CD8-positive, alpha-beta T cell (primary cell): ENCODE measurements at places on chromosomes 3 and 15.

GRCh38 chr3:54772051-54772450, 155.8 kb downstream of the LRTM1 start:
- no peak for DNase-seq

DNA sequence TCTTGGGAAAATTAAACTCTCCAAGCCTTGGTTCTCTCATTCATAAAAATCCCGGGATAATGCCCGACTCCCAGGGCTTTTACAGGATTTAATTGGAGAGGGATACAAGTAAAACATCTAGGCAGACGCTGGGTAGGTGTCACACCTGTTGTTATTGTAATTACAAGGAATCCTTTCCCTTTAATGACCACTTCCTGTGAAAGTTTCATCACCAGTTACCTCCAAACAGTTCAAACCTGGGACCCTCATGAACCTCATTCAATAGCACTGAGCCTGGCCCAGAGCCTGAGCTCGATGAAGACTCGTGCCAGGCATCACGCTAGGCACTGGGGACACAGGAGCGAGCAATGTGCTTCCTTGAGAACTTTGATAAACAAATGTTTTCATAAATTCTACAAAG, 2.1 kb upstream of the RYK start:
- no peak for DNase-seq

GRCh38 chr3:59709702-59710553, 660.1 kb upstream of the CFAP20DC start:
- no peak for DNase-seq

- no peak for DNase-seq
These were observed 18.1 kb upstream of the SCN10A start for GRCh38 chr3:38834110-38834509.

- no peak for DNase-seq
These were observed 199.6 kb upstream of the NAALADL2 start for GRCh38 chr3:174659511-174659910.

GRCh38 chr3:126349071-126349470, 8.1 kb downstream of the KLF15 start:
- no peak for DNase-seq
